ENCODE measurements at places on chromosomes 3 and 15.

DNA sequence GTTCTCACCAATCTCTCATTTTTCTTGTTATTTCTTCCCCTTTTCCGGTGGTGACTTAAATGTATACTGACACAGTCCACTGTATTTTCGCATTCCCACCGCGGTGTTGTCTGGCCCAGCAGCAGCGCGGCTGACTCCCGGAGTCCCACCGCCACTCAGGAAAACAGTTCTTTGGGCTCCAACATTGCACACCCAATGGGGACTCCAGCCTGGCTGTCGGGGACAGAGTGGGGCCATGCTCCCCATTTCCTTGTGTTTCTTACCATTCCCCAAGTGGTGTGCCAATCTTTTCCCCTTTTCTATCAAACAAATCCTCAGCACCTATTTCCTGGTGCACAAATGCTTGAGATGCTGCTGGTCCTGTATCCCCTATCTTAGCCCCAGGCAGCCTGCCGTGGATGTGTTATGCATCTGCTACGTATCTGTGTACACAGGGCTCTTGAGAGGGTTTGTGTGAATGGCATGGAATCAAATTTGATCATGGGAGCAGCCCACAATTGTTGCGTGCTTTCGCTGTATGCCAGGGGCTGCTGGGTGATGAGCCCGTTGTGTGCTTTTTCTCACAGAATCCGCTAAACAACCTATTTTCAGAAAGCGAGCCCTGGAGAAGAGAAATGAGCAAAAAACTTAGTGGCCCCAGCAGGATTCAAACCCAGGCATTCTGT, 219.1 kb upstream of the RGMA start:
- DNase-seq = no peak

DNA sequence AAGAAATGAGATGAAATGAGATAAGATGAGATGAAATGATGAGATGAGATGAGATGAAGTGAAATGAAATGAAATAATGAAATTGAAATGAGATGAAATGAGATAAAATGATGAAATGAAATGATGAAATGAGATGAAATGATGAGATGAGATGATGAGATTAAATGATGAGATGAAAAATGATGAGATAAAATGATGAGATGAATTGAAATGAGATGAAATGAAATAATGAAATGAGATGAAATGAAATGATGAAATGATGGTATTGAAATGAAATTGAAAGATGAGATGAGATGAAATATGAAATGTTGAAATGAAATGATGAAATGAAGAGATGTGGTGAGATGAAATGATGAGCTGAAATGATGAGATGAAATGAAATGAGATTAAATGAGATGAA, 231.0 kb downstream of the GOLGA6L6 start:
- DNase-seq = no peak

DNA sequence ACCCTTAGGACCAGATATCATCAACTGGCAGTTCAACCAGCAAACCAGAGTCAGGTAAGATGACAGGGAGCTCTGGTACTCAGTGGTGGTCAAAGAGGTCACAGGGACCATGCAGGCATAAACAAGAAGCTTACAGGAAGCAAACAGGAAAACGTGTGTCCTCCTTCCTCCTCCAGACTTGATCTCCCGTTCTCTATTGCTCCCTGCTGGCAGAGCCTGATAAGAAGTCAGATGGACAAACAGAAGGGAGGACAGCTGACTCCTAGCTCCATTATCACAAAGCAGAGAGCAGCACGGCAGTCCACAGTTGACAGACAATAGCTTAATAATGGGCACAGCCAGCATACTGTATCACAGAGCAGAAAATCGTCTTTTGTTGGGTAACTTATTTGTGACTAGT, 156.5 kb upstream of the SLC2A2 start:
- no peak for DNase-seq

GRCh38 chr3:136162322-136162721, 33.8 kb downstream of the MSL2 start:
- DNase-seq = no peak

DNA sequence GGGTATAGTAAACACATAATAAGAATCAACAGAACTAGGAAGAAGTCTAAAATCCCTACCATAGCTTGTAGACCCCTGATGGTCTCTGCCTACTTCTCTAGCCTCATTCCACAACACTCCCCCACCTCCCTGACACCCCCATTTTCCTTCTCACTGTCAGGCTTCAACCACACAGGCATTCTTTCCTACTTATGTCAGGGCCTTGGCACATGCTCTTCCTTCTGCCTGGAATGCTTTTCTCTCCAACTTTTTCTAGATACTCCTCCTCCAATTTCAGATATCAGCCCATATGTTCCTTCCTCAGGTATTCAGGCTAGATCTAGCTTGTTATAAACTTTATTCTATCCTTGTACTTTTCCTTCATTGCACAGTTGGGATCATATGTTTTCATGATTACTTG, 106.0 kb upstream of the MRPL3 start:
- DNase-seq = no peak

GRCh38 chr3:107990926-107991325, 99.9 kb downstream of the CD47 start:
- DNase-seq = no peak

- no peak for DNase-seq
Observed at GRCh38 chr3:63624941-63625560, 27.4 kb upstream of the SNTN start.

- DNase-seq = no peak
Observed at GRCh38 chr3:115712871-115713270, 89.6 kb downstream of the GAP43 start.

DNA sequence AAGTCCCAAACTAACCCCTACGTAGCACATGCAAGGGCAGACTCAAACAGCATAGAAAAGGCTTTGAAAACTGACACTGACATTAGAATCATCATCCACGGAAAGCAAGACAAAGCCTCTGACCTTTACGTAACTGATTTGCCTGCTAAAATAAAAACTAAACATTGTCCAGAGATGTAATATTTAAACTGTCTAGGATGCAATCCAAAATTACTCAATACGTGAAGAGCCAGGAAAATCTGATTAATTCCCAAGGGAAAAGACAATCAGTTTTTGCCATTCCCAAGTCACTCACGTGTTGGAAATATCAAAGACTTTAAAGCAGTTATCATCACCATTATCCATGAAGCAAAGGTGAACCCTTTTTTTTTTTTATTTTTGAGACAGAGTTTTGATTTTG, 13.3 kb upstream of the IQCF1 start:
- DNase-seq = no peak

GRCh38 chr3:197491923-197492664, 63.7 kb downstream of the BDH1 start:
- no peak for DNase-seq

- DNase-seq = no peak
Observed at GRCh38 chr15:51342227-51342999, 958 bp downstream of the GLDN start.

GRCh38 chr15:65363306-65363705, 14.5 kb downstream of the IGDCC3 start:
- DNase-seq = no peak

- DNase-seq = peak; percentile 52
Observed at GRCh38 chr3:48299746-48300712, 33.4 kb downstream of the SPINK8 start.

DNA sequence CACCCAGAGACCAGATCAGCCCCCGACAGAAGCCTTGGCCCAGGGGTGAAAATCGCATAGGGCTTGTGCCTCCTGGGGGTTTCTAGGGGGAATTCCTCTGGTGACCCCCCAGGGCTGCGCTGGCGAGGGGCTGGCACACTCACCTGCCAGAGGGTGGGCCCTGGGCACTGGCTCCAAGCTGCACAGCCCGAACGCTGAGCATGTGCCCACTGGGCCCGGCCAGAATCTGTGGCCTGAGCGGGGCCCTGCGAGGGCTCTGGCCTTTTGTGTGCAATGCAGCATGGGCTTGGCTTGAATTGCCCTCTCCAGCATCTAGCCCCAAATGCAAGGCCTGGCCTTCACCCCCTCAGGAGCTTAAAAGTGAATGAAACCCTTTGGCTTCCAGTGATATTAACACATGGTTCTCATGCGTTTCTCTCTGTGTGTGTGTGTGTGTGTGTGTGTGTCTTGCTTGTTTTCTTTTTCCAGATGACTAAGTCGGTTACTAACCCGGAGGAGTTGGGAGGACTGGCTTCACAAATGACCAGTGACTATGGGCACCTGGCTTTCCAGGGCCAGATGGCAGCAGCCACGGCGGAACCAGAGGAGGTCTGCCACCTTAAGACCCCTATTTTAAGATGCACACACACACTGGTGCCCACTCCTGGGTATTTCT, 259.1 kb upstream of the TPM1 start:
- no peak for DNase-seq

DNA sequence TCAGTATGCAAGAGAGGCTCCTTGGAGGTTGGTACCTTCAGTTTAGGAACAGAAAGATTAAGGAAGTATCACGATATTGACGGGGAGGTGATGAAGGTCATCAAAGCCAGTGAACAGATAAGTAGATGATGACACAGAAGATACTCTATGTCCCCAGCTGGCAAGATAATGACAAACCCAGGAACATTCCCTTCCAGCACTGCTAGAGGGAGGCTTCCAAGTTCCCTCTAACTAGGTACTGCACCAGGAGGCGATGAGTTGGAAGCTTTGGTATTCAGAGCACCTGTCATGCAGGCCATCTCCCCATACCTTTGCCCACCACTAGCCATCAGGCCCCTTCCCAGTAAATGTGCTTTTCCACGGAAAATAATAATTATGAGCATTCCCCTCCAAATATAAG, 40.8 kb downstream of the NBEAL2 start:
- DNase-seq = no peak

GRCh38 chr15:76932135-76932966, 802 bp downstream of the RCN2 start:
- DNase-seq = peak; percentile 9

DNA sequence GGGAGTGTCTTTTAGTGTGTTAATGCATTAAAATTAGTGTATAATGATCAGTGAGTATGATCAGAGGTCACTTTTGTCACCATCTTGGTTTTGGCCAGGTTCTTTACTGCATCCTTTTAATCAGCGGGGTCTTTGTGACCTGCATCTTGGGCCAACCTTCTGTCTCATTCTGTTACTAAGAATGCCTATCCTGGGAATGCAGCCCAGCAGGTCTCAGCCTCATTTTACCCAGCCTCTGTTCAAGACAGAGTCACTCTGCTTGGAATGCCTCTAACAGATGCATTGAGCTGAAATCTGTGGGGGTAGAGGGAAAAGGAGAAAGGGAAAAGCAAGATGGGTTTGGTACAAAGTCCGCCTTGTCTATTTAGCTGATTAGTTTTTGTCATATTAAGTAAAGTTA, 5.3 kb upstream of the BLOC1S6 start:
- DNase-seq = no peak

GRCh38 chr3:16176391-16177030, 2.0 kb downstream of the GALNT15 start:
- DNase-seq = no peak

DNA sequence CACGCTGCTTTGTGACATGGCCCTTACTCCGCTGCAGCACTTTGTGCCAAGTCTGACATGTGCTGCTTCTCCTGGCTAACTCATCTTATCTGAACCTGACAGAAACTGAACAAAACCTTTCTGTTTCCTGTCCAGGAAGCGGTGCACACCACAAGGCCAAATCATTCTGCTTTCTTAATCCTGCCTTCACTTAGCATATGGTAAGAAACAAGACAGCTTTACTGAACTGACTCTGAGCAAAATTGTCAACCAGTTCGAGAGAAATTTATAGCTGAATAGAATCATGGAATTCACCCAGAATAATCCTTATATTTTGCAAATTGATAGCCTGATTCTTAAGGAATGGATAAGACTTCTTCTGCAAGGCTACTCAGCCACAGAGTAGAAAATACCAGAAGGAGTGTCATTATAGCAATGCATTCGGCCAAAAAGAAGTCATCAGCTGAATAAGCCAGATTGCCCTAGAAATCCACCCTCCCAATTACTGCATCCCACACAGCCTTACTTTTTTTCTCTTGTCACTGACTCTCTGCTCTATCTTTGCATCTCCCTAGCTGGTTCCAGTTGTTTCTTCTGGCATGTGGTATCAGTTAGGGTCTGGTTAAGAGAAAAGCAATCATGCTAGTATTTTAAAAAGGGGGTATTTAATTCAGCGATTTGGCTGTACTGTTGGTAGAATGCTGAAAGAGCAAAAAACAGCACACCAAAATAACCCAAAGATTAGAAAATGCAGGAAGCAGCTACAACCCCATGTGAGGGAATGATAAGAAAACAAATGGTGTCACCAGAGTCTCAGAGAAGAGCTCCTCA, 41.6 kb upstream of the STRIT1 start:
- DNase-seq = no peak

DNA sequence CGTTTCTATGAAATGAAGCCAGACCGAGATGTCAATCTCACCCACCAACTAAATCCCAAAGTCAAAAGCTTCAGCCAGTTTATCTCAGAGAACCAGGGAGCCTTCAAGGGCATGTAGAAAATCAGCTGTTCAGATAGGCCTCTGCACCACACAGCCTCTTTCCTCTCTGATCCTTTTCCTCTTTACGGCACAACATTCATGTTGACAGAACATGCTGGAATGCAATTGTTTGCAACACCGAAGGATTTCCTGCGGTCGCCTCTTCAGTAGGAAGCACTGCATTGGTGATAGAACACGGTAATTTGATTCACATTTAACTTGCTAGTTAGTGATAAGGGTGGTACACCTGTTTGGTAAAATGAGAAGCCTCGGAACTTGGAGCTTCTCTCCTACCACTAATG, 41.9 kb upstream of the TRA2B start:
- no peak for DNase-seq

GRCh38 chr15:91909574-91909973, 56.1 kb downstream of the SLCO3A1 start:
- DNase-seq = no peak

DNA sequence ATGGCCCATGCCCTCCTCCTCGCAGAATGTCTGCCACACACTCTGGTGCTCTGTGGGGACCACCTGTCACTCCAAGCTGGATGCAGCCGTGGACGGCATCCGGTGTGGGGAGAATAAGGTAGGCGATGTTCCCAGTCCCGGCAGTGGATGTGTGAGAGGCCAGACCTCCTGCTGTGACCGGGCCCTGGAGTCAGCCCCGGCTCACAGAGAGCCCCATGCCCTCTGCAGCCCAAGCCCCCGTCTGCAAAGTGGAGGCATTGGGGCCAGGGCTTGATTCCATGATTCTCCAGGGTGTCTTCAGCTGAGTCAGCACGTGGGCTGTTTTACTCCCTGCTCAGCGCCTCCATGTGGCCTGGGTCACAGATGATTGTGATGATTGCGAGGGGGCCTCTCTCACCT, 32.2 kb downstream of the GOLGA6L10 start:
- no peak for DNase-seq

GRCh38 chr3:87996882-87997281, 61.9 kb downstream of the CGGBP1 start:
- DNase-seq = no peak

DNA sequence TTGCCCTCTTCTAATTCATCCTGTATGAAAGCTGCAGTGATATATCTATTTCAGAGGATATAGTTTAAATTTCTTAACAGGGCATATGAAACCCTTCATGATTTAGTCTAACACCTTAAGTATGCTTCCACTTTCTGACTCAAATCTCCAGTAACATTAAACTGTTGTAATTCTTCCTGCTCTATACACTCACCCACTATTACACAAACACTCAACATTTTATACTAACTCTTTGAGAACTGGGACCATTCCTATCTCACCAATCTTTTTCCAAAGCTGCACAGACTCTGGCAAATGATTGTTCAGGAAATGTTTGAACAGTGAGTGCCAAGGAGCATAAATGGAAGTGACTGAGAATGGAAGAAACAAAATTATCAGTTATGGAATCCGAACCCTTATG, 560.4 kb upstream of the DPPA4 start:
- no peak for DNase-seq

- DNase-seq = no peak
Observed at GRCh38 chr3:149011676-149012075, 20.3 kb downstream of the GYG1 start.
